ENCODE measurements at places on chromosomes 4 and X.

DNA sequence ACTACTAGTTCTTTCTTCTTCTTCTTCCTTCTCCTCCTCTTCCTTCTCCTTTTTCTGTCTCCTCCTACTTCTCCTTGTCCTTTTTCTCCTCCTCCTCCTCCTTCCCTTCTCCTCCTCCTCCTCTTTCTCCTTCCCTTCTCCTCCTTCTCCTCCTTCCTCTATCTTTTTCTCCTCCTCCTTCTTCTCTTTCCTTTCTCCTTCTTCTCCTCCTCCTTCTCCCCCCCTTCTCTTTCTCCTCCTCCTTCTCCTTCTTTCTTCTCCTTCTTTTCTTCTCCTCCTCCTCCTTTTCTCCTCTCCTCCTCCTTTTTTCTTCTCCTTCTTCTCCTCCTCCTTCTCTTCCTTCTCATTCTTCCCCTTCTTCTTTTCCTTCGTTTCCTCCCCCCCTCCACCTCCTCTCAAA lies 21.8 kb upstream of the NAP1L5 start:
- no peak for DNase-seq

GRCh38 chr4:87055311-87055710 lies 120.5 kb downstream of the AFF1 start:
- DNase-seq = no peak

DNA sequence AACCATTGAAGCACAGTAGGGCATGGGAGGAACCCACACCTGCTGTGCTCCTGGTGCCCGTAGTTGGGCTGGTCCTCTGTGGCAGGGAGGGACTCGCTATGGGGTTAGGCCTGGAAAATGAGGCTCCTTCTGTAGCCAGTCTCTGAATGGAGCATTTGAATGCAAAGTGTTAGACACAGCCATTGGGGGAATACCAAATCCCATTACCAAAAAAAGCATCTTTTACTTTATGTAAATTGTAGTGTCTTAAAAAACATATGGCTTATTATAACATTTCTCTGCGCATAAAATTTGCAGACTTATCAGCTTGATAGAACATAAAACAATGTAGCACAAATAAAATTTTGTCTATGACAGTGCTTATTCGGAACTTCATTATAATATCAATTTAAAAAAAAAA lies 129.2 kb upstream of the PDLIM3 start:
- no peak for DNase-seq

GRCh38 chr4:120749445-120750151 lies 172.9 kb downstream of the PRDM5 start:
- DNase-seq = no peak

DNA sequence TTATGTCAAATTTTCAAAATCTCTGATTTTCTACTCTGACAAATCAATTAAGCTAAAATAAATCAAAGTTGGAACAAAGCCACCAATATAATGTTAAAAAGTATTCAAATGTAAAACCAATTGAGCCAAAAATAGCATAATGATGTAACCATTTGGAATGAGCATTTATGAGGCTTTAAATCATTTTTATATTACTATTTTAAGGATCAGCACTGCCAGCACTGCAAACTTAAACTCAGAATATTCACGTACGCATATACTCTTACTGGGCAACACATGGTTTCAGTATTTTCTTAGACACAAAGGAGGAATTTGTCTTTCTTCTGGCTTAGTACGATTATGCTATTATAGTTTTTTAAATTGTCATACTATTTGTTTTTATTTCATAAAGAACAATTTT lies 52.2 kb downstream of the AFAP1 start:
- DNase-seq = no peak

DNA sequence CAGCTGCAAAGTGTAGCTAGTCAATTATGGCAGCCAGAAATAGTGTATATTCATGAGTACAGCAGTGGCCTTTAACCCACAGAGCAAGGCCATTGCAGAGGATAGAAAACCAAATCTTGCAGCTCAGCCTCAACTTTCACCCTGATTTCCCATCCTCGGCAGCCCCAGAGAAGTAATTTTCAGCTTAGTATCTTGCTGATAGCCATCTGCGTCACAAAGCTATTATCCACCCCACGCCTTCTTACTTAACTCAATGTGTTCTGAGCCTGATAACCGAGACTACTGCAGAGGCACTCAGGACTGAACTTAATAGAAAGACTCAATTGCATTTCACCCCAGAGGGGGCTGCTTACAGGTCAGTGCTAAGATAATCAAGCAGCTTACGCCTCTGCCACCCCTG lies 174.5 kb upstream of the MAOA start:
- DNase-seq = no peak

DNA sequence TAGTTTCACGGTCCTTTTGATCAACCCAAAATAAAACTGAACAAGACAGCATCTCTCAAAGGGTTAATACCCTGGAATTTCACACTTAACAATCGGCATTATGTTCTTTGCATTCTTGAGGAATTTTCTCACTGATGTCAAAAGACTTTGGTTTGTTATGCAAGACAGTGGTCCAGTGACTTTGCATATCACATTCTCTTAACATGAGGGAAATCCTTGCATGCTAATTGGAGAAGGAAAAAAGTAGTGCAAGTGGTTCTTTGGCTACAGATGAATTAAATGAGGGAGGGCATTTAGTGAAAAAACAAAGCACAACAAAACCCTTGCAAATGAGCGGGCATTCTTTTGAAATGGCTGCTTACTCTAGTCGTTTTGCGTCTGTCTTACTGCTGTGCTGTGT lies 105.1 kb upstream of the LIMCH1 start:
- DNase-seq = no peak

DNA sequence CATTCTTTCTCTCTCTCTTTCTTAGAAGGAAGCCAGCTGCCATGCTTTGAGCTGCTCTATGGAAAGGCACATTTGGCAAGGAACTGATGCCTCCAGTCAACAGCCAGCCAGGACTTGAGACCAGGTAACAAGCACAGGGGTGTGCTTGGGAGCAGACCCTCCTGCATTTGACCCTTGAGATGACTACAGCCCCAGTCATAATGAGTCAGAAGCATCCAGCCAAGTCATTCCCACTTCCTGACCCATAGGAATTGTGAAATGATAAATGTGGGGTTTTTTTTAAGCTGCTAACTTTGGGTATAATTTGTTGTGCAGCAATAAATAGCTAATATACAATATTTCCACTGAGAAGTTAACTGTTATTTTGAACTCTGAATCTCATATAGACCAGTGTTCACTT lies 446.9 kb downstream of the GRXCR1 start:
- no peak for DNase-seq

DNA sequence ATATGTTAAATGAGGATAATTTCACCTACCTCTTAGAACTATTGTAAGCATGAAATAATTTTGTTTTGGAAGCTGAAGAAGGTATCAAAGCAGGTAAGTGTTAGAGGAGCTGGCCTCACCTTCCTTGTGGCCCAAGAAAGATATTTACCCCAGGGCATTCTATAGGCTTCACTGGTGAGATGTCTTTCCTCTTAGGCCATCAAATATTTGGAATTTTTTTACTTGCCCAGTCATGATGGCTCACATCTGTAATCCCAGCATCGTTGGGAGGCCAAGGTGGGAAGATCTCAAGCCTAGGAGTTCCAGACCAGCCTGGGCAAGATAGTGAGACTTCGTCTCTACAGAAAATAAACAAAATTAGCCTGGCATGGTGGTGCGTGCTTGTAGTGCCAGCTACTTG lies 6.1 kb upstream of the SMS start:
- DNase-seq = no peak

GRCh38 chr4:142161086-142161485 lies 524.7 kb downstream of the IL15 start:
- DNase-seq = no peak

DNA sequence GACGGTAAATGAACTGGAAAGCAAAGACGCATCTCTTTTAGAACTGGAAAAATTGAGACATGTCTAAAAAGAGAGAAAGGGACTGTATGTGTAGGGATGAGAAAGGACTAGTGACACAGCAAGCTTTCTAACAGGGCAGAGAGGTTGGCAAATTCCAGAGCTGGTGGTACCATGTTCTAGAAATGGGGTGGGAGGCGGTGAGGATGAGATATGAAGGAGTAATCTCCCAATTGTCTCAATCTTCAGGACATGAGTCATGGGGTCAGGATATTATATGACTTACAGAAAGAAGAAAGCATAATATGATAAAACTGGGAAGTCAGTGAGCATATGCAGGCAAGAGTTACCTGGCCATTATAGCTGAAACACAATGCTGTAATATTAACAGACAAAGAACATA lies 14.2 kb downstream of the TAB3 start:
- DNase-seq = no peak

GRCh38 chr4:100165809-100166208 lies 24.5 kb downstream of the DDIT4L start:
- no peak for DNase-seq

DNA sequence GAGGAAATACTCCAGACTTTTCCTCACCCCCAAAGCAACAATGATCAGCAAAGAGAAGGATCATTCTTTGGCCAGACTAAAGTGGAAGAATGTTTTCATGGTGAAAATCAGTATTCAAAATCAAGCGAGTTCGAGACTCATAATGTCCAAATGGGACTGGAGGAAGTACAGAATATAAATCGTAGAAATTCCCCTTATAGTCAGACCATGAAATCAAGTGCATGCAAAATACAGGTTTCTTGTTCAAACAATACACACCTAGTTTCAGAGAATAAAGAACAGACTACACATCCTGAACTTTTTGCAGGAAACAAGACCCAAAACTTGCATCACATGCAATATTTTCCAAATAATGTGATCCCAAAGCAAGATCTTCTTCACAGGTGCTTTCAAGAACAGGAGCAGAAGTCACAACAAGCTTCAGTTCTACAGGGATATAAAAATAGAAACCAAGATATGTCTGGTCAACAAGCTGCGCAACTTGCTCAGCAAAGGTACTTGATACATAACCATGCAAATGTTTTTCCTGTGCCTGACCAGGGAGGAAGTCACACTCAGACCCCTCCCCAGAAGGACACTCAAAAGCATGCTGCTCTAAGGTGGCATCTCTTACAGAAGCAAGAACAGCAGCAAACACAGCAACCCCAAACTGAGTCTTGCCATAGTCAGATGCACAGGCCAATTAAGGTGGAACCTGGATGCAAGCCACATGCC lies 89.7 kb downstream of the TET2 start:
- no peak for DNase-seq

DNA sequence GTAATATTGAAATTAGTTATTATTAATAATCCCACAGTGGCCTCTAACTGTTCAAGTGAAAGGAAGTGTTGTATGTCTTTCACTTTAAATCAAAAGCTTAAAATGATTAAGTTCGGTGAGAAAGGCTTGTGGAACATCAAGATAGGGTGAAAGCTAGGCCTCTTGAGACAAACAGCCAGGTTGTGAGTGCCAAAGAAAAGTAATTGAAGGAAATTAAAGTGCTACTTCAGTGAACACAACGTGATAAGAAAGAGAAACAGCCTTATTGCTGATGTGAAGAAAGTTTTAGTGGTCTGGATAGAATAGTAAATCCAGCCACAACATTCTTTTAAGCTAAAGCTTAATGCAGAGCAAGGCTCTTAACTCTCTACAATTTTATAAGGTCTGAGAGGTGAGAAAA lies 42.6 kb upstream of the IL13RA2 start:
- no peak for DNase-seq

- no peak for DNase-seq
These were observed 66.1 kb upstream of the HGFAC start for GRCh38 chr4:3375688-3376087.

GRCh38 chr4:107708225-107708624 lies 11.8 kb downstream of the PAPSS1 start:
- DNase-seq = no peak

GRCh38 chr4:33931026-33931425 lies 2313.3 kb downstream of the ARAP2 start:
- DNase-seq = no peak

DNA sequence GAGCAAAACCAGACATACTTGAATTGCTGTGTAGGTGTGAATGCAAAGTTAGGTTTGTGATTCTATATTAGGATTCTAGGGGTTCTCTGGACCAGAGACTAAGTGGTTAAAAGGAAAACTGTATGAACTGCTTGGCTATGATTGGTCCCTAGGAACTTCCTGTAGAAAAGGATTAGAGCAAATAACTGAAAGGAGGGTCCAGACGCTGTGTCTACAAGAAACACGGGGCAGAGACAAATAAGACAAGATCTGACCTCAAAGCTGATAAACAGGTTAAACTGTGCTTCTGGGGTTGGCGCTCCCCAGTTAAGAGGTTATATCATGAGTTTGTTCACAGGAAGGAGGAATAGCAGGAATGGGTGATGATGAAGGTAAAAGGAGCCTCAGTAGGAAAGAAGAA lies 183.6 kb downstream of the MGST2 start:
- DNase-seq = no peak

GRCh38 chr4:37891260-37892159 lies 626 bp downstream of the TBC1D1 start:
- DNase-seq = peak; percentile 18

GRCh38 chr4:2321279-2322196 lies 59.6 kb upstream of the MXD4 start:
- DNase-seq = no peak

GRCh38 chrX:151912780-151913179 lies at the start of gene MAGEA4:
Gene MAGEA4, plus strand, starts transcription at chrX:151912889. Its CDS starts 10,776 bp downstream, at chrX:151923665.
- no peak for DNase-seq

DNA sequence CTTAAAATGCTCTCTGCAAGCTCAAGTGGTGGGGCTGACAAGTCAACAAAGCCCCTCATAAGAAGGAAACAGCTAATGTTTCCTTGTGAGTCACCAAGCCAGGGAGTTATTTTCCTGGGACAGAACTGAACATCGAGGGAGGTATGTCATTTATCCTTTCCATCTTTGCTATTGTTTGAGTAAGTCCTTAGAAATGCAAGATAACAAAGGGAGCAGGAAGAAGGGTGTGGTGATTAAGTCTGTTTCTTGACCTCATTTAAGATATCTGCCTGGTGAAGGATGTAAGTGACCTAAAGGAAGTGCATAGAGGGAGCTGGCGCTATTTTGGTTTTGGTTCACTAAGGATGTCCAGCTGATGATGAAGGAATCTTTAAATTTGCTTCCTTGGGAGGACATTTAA lies 39.9 kb downstream of the ATG4A start:
- DNase-seq = no peak

DNA sequence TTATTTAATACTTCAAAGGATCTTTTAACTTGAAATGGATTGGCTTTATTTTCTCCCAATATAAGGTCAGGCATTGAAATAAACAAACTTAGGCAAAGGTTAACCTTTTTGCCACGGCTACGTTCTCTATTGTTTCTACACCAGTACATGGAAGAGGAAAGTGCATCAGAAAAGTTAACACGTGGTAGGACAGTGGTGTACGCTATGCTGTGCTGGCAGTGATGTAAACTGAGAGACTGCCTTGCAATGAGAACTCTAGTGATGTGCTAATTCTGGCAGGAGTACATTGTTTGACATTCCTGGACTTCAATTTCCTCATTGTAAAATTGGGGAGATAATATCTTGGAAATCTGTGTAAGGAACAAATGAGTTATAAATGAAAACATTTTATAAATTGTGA lies 208.2 kb downstream of the TMA16 start:
- DNase-seq = no peak

DNA sequence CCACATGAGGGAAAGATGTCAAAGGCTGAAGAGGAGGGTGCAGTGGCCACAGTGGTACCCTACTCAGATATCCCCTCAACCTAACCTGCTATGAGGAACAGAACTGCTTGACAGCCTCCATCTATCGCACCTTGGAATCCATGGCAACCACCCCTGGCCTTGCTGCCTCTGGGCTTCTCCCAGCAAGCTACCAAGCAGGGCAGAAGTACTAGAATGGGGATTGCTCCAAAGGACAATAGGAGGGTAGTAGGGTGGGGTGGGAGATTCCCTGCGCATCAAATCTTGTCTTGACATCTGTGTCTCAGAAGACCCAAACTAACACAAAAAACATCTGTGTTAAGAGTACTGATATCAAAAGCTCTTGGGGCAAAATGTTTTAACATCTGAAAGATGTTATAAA lies 118.2 kb downstream of the FBXW7 start:
- no peak for DNase-seq
